GM12878 (cell line): ENCODE measurements at places on chromosomes 12 and 14. TPM values are rescaled to one million over a fixed set of nuclear protein-coding genes. Genes with fewer than 3 reads are reported as not detected.

- no peak for DNase-seq
These were observed 117.2 kb upstream of the FZD10 start for GRCh38 chr12:130044991-130045621.

Gene NYNRIN
- 0.05 and 0.15 TPM in 2 replicates for total RNA-seq

DNA sequence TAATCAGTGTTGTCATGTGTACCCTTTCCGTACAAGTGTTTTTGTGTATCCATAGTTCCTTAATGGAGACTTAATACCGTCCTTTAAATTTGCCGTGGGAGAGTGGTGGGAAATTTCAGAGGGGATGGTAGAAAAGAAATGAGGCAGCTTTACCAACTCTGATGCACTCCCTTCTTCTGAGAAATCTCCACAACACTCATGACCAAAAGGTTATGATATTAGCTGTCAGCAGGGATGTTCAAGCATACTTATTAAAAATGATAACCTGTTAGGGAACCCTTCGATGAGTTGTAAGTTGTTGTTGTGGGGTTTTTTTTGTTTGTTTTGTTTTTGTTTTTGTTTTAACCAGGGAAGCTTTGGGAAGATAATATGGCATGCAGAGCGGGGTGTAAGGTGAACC is 12.5 kb downstream of the RAB21 start:
- DNase-seq = no peak

Gene CLEC4E
- total RNA-seq = not detected in 2 replicates

- no peak for DNase-seq
These were observed 86.4 kb downstream of the ST8SIA1 start for GRCh38 chr12:22248121-22248520.

Gene RNASE3
- total RNA-seq = not detected in 2 replicates

DNA sequence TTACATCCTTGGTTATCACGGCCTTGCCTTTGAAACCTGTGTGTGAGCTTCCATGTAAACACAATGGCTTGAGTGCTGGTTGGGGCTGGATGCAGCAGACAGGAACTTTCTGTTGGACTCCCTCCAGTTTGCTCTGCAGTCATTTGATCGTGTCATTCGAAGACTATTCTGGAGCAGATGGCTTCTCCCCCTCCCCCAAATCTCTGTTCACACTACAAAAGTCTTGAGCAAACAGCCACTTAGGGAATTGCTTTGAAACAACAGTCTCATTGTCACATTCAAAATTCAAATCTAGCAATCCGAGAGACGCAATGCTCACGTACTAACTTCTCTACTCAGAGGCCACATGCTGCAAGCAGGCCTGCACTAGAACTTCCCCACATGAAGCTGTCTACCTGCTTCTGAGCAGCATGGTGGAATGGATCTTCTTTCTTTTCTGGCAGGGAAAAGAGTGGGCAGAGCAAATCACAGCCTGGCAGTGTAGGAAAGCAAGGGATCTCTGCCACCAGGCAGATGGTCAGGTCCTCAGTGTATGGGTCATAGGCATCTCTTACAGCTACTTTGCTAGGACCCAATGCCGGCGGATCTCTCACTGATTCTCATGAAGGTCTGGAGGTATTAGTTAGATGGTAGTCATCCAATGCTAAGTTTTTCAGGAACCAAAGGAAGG is 214.2 kb downstream of the PPM1H start:
- no peak for DNase-seq

DNA sequence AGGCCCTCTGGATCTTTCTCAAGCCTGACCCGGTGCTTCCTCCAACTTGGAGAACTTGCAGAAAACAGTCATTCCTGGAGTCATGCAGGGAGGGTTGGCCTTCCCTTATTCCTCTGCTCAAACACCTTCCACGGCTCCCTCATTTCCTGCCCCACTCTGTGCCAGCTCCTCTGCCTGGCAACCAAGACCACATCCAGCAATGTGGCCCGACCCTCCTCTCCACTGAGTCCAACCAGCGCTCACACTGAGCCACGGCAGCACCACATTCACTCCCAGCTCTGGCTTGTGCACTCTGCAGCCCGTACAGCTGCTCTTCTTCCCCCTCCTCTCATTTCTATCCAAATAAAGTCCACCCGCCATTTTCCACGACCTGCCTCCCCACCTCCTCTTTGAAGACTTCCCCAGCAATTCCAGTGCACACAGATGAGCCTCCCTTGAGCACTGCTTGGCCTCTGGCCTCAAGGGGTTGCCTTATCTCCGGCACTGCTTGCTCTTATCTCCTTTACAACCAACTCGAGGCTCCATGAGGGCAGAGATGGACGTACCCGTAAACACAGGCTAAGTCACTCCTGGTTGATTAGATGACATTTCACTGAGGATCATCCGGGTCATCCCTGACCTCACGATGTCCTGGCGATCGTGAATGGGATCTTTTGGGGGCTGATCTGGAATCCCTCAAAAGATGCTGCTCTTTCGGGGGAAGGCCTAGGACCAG is 5.4 kb downstream of the PGF start:
- DNase-seq = no peak

DNA sequence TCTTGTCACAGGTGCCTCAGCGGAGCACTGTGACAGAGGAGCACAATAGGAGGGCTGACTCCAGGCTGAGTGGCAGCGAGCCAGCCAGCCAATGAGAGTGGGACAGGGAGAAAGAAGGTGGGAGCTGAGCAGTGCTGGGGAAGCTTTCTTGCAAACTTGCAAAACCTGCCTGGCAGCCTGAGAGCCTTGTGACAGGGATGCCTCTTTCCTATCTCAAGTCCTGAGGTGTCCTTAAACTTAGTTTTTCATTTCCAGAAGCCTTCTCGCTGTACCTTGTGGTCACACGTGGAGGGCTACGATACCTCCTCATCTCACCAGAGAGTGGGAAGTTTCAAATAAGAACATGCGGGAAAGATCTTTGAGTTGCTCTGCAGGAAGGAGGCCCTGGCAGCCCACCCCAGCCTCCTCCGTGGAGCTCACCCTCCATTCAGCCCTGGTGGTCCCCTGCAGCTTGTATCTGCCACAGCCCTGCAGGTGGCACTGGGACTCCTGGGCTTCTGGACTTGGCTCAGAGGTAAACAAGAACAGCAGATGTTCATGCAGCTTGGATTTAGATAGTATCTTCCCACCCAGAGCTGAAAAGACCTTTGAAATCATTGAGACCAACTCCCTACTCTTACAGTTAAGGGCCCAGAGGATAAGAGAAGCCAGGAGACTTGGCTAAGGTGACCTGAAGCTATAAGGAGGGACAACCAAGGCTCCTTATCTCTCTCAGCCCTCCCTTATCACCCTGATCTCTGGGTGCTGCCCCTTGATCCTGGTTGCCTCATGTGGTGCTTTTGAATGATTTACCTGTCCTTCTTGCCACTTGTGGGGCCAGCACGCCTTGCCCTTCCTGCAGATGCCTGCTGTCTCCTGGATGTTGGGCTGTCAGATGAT is 153.5 kb upstream of the MAX start:
- no peak for DNase-seq

- no peak for DNase-seq
These were observed 236.9 kb upstream of the DDHD1 start for GRCh38 chr14:53390008-53390407.

GRCh38 chr14:95918466-95918865 is 41.8 kb downstream of the TUNAR start:
- no peak for DNase-seq

Gene TAS2R50
- total RNA-seq = 0.74 and 1.6 TPM in 2 replicates

DNA sequence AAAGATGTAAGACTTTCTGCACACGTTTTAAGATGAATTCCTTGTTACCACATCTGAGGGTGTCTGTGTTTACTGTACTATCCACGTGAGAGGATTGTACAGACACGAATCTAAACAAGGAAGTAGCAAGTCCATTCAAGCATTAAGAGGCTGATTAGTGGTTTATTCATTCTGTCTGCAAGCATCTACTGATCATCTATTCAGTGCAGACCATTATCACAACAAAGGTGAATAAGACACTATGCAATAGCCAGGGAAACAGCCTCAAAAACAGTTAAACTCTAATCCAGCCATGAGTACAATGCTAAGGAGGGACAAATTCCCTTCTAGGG is 111.6 kb upstream of the PZP start:
- DNase-seq = no peak

DNA sequence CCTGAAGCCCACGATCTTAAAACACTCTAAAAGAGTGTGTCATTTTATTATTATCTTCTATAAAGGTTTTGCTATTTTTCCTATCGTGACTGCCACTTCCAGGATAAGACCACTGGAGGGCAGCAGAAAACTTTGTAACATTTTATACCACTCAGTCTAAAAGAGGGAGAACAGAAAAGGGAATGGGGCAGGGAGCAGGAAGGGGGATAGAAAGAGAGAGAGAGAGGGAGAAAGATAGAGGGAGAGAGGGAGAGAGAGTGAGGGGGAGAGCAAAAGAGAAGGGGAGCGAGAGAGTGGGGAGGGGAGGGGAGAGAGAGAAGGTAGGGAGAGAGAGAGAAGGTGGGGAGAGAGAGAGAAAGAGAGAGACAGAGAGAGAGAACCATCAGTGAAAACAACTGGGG is 2.0 kb upstream of the ART4 start:
- no peak for DNase-seq

GRCh38 chr14:32224737-32225377 is 21.8 kb upstream of the RNU6-8 start:
- no peak for DNase-seq

Gene VASH1
- 2.3 and 2.4 TPM in 2 replicates for total RNA-seq

Gene DPY19L2
- total RNA-seq = 0.24 and 0.44 TPM in 2 replicates

- no peak for DNase-seq
These were observed 155.0 kb downstream of the CRADD start for GRCh38 chr12:93832131-93832530.

GRCh38 chr12:53378222-53378621 is 1.8 kb upstream of the SP1 start:
- DNase-seq = no peak

DNA sequence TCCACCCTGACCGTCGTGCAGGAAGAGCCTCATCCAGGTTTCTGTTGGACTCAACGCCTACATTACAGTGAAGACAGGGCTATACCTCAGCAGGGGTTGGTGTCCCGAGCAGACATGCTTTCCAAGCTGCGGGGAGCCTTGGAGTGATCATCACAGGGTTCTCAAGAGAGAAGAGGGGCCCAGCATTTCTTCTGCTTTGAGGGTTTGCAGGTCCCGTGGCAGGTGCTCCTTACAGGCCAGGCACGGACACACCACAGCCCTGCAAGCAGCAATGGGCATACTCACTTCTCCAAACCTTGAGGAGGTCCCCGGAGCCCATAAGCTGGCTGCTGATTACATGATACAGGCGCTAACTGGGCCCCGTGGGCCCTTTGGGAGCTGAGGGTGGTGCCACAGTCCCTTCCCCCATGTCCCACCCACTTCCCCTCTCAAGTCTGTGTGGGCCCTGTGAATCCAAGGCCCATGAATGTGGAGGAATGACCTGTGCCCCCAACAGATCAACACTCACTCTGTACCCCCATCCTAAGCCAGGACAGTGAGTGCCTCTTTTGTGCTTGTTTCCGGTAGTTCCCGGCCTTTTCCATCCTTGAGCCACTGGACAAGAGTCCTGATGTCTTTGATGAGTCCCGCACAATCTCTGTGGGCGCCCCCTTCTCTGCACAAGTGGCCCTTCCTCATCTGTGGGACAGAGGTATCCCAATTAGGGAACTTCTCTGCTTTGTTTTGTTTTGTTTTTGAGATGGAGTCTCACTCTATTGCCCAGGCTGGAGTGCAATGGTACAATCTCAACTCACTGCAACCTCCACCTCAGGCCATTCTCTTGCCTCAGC is 1.1 kb downstream of the AQP2 start:
- no peak for DNase-seq

DNA sequence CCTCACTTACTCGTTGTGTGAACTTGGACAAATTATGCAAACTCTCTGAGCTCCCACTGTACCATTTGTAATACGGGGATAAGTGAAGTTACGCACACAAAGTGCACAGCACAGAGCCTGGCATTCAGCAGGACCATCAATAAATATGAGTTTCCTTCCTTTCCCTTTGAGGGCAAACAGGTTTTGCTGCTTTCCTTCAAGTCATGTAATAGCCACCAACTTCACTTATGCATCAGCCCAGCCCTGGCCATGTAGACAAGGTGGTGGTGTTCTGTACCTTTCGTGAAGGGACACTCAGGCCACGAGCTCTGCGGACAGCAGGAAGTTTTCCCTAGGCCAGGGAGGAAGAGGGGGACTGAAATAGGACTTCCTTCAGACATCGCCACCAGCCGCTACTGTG is 272.7 kb downstream of the CACNA1C start:
- no peak for DNase-seq

Gene TAS2R31
- total RNA-seq = 2.7 and 2.9 TPM in 2 replicates

DNA sequence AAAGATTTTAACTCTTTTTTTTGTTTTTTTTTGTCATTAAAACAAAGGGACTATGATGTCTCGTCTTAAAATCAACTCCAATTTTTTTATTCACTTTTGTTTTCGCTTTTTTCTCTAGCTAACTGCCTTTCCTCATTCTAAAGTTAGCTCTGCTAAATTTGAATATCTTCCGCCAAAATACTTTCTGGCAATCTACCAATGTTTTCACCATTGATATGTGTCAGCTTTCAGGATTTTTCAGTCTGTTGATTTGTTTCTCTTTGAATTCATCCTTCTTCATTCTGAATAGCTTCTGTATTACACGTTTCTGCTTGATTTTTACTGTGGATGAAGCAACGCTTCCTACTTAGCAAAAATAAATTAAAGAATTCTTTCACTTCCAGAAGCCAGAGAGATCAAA is 38.7 kb upstream of the NOVA1 start:
- no peak for DNase-seq

DNA sequence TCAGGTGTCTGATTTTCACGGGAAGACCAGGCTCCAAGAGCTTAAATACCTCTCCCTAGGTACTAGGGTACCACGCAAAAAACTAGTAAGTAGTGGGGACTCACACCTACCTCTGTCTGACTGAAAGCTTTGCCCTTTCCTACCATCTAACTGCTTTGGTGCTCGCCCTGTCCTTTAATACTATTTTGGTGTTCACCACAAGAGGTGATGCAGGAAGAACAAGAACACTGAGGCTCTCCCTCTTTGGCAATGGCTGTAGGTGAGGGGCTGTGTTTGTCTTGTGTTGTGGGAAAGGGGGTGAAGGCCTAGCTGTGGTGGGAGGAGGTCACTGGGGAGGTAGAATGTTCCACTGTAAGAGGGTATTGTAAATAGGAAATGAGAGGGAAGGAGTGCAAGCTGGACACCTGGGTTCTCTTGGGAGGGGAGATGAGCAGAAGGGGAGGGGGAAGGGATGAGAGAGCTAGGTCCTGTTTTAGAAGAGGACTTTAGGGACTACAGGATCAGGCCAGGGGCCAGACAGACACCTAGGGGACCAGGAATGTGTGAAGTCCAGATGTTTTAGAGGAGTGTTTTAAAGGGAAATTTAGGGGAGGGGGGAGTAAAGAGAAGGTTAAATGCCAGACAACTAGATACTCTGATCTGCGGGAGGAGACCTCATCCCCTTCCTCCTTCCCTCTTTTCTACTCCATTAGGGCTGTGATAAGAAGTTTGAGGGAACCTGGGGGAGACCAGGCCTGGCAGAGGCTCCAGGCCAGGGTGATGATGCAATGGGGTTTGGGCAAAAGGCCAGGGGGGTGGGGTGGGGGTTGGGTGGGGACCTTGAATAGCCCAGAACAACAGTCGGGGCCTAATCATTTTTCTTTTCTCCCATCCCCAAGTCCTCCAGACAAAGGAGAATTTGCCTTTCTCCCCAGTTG is 2.1 kb downstream of the ITGA5 start:
- DNase-seq = no peak

GRCh38 chr14:48914921-48915320 is 671.3 kb downstream of the RPS29 start:
- DNase-seq = no peak

Gene SETD1B
- 15.5 and 17.3 TPM in 2 replicates for total RNA-seq

GRCh38 chr14:81219759-81220579 is 790 bp downstream of the GTF2A1 start:
- no peak for DNase-seq

Gene SAMD4A
- total RNA-seq = 0.48 and 0.56 TPM in 2 replicates
